ENCODE measurements at places on chromosomes 2 and 18.

DNA sequence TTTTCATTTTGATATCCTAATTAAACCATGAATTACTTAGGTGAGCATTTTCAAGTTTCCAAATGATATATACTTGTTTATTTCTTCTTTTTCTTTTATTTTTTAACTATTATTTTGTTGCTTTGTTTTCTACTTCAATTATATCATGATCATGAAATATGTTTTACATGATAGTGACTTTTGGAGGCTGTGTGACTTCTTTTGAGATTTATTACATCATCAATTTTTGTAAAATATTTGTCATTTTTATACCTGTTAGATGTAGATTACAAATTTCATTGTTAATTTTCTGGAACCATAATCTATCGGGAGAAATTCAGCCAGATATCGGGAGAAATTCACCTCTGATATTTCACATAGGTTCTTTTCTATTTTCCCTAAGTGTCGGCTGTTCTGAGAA, 228.6 kb downstream of the RAD51AP2 start:
- DNase-seq, result no peak

GRCh38 chr2:22281033-22281432, 1103.9 kb upstream of the KLHL29 start:
- peak; percentile 86 for DNase-seq

DNA sequence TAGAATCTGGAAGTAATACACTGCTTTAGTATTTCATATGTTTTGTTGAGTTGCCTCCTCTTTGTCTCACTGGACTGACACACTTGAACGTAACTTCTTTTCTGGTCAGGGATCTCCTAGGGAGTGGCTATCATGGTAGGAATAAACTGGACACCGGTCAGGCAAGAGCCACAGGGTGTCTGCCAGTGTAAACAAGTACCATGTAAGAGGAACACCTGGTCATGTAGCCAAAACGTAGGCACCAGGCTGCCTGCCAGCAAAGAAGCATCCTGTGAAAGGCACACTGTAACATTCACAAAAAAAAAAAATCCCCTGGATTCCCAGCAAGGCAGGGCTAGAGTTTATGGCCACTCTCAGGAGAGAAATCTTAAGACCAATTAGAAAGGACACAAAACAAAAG, 372.8 kb upstream of the RND3 start:
- DNase-seq, result no peak

GRCh38 chr2:10405448-10405847, 42.7 kb downstream of the ODC1 start:
- DNase-seq, result peak; percentile 97

DNA sequence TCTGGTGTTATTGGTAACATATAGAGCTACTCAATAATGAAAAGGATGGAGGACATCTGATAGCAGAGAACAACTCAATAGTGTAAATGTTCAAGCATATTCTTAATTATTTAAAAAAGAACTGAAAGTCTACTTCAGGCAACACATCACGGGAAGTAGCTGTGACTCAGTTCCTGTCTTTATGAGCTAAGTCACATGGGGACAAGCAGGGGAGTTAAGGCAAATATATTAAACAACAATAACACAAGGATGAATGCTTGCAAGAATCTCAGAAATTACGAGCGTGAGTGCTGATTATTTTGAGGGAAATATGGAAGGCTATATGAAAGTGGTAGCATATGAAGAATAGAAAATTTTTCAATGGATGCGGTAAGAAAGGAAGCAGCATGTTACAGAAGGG, 4.0 kb upstream of the HNMT start:
- DNase-seq, result no peak
